ENCODE measurements at places on chromosomes 3 and 15.
A peak's percentile ranks its signal among the peaks of the same experiment; 100 is the strongest.

GRCh38 chr15:74863239-74864056, 9.7 kb downstream of the SCAMP2 start:
- no peak for DNase-seq

DNA sequence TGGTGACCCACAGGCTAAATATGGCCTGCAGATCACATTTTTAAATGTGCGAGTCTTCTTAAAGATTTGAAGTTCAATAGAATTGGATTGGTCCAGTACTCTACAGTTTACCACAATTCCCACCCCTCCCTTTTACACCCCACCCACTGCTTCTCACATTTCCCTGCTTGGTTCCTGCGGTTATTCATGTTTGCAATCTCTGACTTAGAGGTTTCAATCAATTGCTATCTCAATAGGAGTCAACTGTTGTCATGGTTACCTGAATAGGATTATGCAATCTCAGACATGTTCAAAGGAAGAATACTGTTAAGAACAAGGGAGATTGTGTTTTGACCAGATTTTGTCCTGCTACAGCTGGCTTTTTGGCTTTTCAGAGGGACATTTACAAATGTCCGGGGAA, 4.9 kb upstream of the C3orf49 start:
- DNase-seq, result no peak

DNA sequence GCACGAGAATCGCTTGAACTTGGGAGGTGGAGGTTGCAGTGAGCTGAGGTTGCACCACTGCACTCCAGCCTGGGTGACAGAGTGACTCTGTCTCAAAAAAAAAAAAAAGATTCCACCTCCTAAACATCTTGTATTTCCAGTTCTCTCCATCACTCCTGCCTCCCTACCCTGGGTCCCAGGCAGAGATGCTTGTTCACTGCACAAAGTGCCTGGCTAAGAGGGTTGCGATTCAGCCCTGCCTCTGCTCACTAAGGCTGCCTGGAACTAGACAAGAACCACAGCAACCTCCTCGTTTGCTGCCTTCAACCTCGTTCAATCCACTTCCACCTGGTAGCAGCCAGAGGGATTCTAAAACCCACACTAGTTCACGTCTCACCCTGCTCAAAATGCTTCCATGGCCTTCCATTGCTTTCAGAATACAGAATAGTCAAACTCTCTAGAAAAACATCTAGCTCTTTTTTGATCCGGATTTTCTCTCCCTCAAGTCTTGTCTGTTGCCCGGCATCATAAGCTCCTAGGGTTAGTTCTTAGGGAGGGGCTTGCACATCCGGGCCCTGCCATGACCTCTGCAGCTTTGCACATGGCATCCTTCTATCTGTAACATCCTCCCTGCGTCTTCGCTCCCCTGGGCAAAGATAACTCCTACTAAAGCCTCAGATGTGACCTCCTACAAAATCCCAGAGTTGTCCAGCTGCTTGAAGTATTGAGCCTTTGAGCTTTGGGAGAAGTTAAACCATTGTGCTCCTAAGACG, 1.0 kb upstream of the MCM2 start:
- no peak for DNase-seq

GRCh38 chr3:122760453-122761271, 33.0 kb downstream of the HSPBAP1 start:
- DNase-seq, result no peak

- DNase-seq, result no peak
Observed at GRCh38 chr15:39273717-39274411, 307.0 kb upstream of the THBS1 start.

GRCh38 chr3:9208605-9209152, 40.8 kb downstream of the SRGAP3 start:
- no peak for DNase-seq

GRCh38 chr3:134453631-134454030, 32.2 kb downstream of the ANAPC13 start:
- DNase-seq, result no peak

DNA sequence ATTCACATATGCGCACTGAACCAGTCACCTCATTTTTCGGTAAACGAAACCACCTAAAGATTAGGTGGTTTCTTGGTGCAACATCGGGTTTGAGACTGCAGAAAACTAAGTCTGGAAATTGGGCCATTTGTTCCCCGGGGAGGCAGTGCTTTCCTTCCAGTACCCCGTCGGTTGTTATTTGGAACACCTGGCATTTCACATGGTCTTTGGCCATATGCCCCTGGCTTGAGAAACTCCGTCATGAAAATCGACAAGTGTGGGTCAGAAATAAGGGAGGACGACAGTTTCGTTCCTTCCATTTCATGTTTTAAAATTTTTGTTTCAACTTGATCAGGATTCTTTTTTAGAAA, 544 bp upstream of the GATM start:
- no peak for DNase-seq

DNA sequence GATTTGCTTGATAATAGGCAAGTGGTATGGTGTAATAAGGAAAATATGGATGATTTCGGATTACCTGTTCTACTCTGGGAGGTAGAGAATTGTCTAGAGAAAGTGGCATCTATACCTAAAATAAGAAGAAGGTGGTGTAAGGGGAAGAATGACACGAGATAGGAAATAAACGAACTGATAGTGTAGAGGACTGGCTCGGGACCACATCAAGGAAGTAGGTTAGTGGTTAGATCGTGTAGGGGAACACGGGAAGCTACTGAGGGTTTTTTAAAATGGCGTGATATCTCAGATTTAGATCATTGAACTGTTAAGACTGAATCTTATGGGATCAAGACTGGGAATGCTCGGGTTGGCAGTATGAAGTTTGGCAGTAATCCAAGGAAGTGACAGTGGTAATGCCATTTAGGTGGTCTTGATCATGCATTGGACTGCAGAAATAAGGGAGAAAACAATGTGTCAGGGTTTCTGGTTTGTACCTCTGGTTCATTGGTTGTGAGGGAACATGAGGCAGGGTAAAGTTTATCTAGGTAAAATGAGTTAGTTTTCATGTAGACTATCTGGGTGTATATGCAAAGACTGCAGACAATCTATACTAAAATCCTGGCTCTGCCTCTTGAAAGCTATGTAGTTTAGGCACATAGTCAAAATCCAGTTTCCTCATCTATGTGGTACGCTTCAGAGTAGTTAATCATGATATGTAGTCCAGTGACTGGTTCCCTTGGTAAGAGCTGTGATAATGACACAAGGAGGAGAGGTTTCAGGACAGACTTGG, 7.4 kb downstream of the RPL14 start:
- no peak for DNase-seq

GRCh38 chr3:49495023-49495422, 25.0 kb downstream of the DAG1 start:
- no peak for DNase-seq

- DNase-seq, result no peak
Observed at GRCh38 chr3:38548154-38548931, 52.2 kb downstream of the EXOG start.

GRCh38 chr15:79047676-79048439, 42.7 kb downstream of the RASGRF1 start:
- no peak for DNase-seq

GRCh38 chr3:46993292-46993691, 13.8 kb downstream of the NBEAL2 start:
- no peak for DNase-seq

- no peak for DNase-seq
Observed at GRCh38 chr3:127284258-127284657, 3.6 kb downstream of the PRR20G start.

DNA sequence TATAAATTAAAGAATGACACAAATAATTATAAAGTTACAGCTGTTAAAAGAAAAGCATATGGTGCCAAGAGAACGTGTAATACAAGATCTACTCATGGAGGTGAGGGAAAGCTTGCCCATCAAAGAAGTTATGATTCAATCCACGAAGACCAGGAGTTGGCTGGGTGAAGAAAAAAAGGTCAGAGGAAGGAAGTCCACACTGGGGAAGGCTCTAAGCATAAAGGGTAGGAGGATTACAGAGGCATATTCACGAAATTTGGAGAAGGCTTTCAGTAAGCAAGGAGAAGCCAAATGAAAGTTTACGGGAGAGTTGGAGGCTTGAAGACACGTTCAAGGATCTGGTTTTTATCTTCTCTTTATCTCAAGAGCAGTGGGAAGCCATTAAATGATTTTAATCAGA, 1.8 kb upstream of the TGFBR2 start:
- no peak for DNase-seq

GRCh38 chr3:61315871-61316270, 64.6 kb upstream of the FHIT start:
- no peak for DNase-seq

- DNase-seq, result no peak
Observed at GRCh38 chr3:20480786-20481365, 294.9 kb upstream of the SGO1 start.

DNA sequence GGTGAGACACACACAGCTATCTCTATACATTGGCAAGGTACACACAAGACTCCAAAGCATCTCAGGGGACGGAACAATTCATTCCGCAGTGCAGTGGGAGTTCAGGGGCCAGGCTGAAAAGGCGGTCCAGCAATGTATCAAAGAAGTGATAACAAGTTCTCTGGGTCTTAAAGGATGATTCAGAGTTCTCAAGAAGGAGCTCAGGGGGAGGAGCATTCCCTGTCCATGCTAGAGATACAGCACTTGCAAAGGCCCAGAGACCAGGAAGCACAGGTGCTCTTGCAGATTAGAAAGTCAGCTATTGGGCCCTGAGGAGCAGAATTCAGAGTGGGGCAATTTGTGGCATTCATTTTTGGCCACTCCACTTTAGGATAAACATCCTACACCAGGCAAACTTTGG, 34.9 kb downstream of the MECOM start:
- no peak for DNase-seq

- DNase-seq, result no peak
Observed at GRCh38 chr15:83318036-83318435, 33.6 kb upstream of the BNC1 start.

- DNase-seq, result no peak
Observed at GRCh38 chr15:19899021-19899824, 642.4 kb downstream of the GOLGA6L6 start.

DNA sequence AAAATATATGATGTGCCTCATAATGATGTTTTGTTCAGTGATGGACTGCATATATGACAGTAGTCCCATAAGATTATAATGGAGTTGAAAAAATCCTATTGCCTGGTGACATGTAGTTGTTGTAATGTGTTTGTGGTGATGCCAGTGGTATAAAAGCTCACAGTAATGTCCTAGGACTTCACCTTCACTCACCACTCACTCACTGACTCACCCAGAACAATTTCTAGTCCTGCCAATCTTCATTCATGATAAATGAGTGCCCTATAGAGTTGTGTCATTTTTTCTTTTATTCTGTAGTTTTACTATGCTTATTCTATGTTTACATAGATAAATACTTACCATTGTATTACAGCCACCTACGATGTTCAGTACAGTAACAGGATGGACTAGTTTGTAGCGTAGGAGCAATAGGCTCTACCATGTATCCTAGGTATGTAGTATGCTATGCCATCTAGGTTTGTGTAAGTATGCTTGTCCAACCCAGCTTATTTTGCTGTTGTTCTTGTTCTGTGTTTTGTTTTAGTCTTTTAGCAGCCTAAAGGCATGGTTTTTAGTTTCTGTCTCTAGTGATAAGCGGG, 88.5 kb upstream of the LRRFIP2 start:
- no peak for DNase-seq

DNA sequence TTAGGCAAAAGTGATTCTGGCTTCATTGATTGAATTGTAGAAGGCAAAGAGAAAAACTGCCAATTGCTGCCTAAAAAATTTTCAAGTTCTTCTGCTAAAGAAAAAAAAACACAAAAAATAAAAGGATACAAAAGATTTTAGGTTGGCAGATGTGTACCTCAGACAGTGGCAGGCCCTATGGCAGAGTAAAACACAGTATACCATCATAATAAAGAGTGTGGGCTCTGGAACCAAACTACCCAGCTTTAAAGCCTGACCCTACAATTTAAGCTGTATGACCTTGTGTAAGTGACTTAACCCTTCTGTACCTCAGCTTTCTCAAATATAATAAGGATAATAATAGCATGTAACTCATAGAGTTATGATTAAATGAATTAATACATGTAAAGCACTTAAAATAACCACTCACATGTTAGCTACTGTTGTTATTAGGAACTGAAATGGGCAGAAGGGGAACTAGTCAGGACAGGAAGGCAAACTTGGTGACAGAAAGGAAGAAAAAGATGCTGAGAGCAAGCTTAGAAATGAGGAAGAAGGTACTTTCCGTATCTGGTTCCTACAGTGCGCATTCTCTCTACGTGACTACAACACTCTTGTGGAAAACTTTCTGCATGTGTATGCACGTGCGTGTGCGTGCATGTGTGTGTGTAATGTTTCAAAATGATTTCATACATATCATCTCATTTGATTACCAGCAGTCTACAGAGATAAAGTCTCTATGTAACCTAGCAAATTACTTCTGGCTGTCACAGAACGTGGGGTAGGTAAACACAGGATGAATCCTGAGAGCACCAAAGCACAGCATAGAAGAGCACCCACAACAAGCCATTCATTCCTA, 13.6 kb upstream of the GATM start:
- DNase-seq, result no peak

- no peak for DNase-seq
Observed at GRCh38 chr3:72155391-72156064, 370.6 kb upstream of the PROK2 start.

- DNase-seq, result peak; percentile 27
Observed at GRCh38 chr15:75335705-75336355, at the start of gene COMMD4. Gene COMMD4 (plus strand): TSS chr15:75336063. CDS start chr15:75336090, 27 bp downstream.

DNA sequence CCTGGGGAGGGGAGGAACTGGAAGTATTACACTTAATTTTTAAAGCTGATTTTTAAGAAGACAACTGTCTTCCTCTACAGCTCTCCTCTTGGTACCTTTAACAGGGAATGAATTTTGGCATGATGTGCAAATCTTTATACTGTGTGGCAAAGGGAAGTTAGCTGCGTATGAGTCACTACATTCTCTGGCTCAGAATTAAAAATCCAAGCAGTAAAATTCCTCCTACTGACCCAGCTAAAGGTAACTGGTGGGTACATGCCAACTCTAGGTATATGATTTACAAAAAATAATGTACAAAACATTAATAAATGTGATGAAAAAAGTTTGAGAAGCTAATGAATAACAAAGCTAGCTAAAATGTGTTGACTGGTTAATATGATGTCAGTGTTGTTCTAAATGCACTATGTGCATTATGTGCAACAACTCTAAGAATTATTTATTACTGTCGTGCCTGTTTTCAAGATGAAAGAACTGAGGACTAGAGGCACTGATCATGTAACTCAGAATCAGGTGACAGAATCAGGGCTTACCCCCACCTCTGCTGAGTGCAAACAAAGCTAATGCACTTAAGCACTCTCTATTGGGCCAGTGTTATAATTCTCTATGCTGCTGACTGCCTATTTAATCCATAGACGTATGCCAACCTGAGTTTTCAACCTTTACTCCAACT, 194.7 kb upstream of the CADPS start:
- DNase-seq, result no peak

GRCh38 chr3:134693804-134694203, 43.0 kb upstream of the KY start:
- no peak for DNase-seq

DNA sequence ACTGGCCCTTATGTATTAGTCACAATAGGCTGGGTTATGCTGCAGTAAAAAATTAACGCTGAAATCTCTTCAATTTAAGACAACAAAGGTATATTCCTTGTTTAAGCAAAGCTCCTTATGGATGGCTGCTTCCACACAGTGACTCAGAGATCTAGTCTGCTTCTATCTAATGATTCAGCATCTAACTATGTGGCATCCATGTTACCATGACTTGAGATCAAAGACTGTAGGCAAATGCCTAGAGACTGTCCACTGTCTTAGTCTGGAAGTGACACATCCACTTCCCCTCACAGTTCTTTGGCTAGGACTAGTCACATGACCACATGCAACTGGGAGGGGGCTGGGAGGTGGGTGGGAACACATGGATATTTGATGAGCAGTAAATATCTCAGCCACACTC, 61.3 kb upstream of the PSMD6 start:
- no peak for DNase-seq

All from stimulated activated CD8-positive, alpha-beta memory T cell treated with anti-CD3 and anti-CD28 coated beads, Interleukin-15, amount 100 ng/mL, for 1 hour (primary cell).